Fibroblast of skin of scalp (primary cell): ENCODE measurements at places on chromosomes 16 and 17.
A peak's percentile ranks its signal among the peaks of the same experiment; 100 is the strongest.

DNA sequence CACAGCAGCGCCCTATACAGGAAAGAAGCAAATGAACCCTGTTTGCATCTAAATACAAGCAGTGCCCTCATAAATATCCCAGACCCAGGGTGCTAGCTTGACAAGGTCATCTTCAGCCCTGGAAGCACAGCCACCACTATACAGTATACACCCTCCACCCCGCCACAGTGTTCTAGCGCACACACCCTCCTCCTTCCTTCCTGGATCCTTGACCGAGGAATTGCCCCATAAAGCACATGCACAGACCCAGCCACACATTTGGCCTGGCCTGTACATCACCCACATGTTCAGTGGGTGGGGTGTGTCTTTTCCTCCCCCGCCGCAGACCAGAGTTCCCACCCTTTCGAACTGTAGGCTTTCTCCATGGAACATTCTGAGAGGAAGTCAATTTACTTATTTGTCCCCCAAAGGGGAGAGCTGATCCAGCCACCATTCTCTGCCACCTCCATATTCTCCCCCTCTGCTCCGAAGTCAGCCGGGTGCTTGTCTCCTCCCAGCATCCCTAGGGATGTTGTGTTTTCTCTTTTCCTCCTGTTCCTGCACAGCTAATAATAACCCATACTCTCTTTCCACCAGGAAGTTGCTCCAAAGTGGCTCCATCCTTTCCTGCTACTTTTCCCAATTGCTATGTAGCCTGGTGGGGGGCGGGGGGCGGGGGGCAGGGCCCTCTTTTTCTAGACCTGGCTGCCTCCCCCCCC is 6.6 kb downstream of the ABI3 start:
- DNase-seq: no peak

- no peak for DNase-seq
These were observed 389.5 kb upstream of the ASIC2 start for GRCh38 chr17:33682599-33682998.

- DNase-seq: peak; percentile 17
These were observed 26.6 kb downstream of the LGALS9 start for GRCh38 chr17:27657620-27658019.

GRCh38 chr16:3408561-3409197 is 7.7 kb downstream of the ZNF174 start:
- DNase-seq: no peak

DNA sequence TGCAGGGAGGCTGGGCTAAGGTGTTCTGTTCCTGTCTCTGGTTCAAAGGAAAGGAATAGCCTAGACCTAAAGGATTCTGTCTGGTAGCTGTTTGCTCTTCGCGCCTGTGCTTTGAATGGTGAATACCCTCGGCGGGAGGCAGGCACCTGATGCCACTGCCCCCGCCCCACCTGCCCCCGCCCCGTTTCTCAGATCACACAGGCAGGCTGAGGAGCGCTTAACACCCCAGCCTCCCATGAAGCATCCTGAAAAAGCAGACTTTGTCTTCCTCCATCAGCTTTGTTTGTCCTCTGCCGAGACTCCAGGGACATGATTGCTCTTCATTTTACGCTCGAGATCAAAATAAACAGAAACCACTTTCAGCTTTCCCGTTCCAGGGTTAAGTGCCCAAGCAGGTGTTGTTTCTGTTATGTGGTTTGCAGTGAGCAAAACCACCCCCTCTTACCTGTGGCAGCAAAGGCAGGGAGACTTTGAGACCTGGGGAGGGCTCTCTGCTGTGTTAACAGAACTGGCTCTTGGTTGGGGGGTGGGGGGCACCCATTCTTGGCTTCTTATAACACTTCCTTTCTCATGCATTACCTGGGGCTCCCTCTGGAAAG is 452.1 kb downstream of the WWOX start:
- no peak for DNase-seq

DNA sequence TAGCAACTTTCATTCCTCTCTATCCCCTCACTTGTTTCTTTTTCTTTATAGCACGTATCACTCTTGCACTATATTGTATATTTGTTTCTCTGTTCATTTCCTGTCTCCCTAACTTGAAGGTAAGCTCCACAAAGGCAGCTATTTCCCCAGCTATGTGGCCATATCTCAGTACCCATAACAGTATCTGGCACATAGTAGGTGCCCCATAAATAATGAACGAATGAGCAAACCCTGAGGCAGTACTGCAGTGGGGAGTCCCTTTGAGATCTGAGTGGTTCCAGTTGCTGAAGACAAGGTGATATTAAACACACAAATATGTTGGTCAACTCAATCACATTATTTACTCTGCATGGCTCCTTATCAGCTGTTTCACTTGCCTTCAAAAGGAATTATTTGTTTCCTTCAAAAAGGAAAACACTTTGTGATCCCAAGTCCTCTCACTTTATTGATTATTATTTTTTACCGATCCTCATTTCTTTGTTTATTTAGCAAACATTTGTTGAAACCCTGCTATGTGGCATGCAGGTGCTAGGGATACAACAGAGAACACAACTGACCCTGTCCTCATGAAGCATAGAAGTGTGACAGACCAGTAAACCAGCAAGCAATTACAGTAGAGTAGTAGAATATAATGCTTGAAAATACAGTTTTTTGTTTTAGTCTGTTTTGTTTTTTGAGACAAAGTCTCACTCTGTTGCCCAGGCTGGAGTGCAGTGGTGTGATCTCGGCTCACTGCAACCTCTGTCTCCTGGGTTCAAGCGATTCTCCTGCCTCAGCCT is 5.7 kb upstream of the ADAP2 start:
- no peak for DNase-seq

GRCh38 chr16:30374538-30374937 is at the start of gene MYL11:
Gene MYL11 (plus strand): TSS chr16:30374802. CDS start chr16:30374858, 56 bp downstream.
- DNase-seq: no peak

GRCh38 chr17:81231121-81231645 is 7.7 kb downstream of the TEPSIN start:
- DNase-seq: no peak

DNA sequence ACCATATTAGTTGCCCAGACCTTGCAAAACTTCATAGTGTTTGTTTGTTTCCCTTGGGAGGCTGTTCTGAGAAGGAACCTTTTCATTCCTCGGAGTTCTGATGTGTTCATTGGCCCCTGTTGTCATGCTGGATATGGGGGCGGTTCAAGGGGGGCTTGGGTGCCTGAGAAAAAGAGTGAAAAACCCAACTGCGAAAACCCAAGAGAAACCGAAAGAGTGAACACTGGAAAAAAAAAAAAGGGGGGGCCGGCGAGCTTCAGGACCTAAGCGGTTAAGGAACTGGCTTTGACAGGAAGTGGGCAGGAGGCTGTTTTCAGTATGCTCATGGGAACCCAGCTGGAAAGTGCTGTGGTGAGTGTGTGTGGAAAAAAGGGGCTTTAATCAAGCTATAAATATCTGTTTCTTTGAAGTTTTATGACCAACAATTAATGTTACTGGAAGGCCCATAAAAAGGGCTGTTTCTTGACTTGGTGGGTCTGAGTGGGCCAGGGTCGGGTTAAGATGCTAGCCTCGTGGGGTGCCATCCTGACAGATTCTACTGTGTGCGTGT is 510.7 kb downstream of the MAF start:
- no peak for DNase-seq

- DNase-seq: no peak
These were observed 12.8 kb downstream of the PECAM1 start for GRCh38 chr17:64377769-64378282.

DNA sequence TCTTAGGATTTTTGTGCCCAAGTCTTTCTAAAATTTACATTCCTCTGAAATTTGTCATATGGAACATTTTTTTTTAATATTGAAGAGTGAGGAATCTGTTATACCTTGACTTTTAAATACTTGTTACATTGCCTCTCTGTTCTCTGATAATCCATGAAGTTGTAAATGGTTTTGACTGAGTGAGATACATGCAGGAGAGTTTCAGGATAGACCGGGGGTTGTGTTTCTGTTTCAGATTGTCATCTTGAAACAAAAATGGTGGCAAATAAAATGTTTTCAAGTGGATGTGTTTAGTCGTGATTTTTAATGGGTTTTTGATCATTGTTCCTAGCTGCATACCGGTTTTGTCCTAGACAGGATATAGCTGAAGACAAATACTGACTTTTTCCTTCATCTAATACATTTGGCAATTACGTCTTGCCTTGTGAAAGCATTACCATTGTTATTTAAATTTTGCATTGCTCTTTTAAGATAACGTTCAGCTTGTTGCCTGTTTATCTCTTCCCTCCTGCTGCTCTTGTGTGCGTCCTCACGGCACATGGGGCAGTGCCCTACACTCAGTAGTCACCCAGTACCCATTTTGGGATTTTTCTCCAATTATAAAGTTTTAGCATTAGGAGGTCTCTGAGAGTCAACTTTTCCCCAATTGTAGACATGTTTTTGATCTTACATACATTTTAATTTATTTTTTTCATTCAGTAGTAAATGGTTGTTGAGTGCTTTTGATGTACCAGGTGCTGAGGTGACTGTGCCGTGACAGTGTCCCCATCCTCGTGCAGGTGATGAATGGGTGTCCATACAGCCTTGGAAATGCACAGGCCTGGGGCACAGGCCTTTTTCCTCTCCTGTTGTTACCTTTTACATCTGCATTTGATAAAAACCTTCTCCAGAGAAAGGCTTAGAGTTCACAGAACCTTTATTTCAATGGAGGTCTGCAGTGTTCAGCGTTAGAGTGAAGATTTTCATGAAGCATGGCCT is 169.9 kb downstream of the MSI2 start:
- no peak for DNase-seq

- no peak for DNase-seq
These were observed 86.7 kb downstream of the KSR1 start for GRCh38 chr17:27542841-27543463.

- no peak for DNase-seq
These were observed 27.9 kb downstream of the CPPED1 start for GRCh38 chr16:12775656-12776236.

DNA sequence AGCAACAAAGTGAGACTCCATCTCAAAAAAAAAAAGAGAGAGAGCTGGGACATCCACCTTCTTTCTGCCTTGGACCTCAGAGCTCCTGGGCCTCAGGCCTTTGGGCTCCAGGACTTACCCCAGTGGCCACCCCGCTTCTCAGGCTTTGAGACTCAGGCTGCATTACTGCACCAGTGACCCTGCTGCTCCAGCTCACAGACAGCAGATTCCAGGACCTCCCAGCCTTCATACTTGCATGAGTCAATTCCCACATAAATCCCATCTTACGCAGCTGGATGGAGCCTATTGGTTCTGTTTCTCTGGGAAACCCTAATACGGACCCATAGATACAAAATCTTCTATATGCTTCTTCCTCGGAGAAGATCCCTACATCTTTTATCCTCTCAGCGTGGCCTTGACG is 2.1 kb upstream of the CEP295NL start:
- peak; percentile 38 for DNase-seq
